ENCODE measurements at places on chromosomes 7 and 10.

GRCh38 chr7:6615723-6616555 lies 529 bp downstream of the ZNF853 start:
- no peak for DNase-seq

GRCh38 chr7:13411636-13412035 lies 577.8 kb downstream of the ETV1 start:
- DNase-seq = no peak

DNA sequence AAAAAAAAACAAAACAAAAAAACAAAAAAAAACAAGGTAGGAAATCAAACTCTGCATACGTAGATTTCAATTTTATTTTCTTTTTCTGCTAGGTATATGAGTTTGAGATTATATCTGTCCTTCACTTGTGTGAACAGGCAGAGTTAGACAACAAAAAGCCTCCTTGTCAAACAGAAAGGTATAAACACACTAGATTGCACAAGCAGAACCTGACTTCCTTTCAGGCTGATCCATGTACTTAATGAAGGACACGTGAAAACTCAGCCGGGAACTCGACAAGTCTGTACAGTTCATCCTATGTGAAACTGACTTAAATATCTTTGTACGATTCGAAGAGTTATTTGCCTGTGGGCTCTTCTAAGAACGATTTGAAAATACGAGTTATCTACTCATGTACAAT lies 254.1 kb downstream of the ARL4A start:
- no peak for DNase-seq

- DNase-seq = no peak
These were observed 2.0 kb downstream of the YWHAG start for GRCh38 chr7:76356823-76357222.

- DNase-seq = no peak
These were observed 8.7 kb downstream of the TAF3 start for GRCh38 chr10:7826971-7827370.

DNA sequence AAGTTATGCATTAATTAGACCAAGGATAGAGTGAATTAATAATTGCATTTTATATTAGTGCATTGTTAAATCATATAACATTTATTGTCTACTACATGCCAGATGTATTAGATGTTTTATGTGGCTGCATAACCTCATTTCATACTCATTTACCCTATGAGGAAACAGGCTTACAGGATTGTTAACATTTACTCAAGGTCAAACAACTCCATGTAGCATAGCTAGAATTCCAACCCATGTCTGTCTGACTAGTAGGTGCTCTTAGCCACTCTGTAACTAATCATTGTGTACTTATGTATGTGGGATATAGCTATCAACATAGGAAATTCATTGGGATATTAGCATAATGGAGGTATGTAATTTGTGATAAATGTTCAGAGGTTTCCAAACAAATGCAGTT lies 46.3 kb downstream of the PHYHIPL start:
- DNase-seq = no peak

DNA sequence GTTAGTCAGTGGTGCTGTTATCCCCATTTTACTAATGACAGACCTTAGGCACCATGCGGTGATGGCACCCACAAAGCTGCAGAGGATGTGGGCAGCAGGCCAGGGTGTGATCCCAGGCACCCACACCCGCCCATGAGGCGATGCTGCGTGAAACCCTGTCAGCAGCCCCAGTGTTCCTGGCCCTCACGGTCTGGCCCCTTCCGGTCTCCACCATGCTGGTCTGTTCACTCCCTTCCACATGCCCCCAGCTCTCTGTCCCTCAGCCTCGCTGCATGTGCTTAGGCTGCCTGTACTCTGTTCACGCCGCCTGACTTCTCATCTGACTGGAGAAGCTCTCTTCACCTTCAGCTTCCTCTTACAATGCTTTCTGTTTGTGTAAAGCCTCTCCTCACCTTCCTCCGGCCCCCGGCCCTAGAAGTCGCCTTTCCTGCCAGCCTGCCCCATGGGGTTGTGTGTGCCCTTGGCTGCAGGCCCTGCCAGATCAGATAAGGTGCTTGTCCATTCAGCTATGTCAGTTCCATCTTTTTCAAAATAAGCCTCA lies 17.6 kb upstream of the ORAI2 start:
- peak; percentile 77 for DNase-seq

DNA sequence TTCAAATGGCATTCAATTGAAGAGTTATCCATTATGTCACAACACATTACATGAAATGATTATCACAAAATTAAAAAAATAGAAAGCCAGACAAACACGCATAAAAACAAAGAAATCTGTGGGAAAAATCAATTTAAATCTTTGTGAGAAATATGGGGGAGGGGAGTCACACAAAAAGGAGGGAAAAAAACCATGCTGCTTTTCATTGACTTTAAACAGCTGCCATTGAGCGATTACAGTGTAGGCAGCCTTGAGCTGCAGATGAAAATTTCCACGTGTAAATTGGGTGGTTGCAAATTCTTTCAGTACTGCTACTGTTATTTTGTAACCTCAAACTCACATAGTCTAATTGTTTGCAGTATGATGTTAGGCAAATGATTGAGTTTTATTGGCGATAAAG lies 889.9 kb upstream of the PHF14 start:
- DNase-seq = no peak

GRCh38 chr10:2920168-2920567 lies 147.2 kb upstream of the PFKP start:
- no peak for DNase-seq

DNA sequence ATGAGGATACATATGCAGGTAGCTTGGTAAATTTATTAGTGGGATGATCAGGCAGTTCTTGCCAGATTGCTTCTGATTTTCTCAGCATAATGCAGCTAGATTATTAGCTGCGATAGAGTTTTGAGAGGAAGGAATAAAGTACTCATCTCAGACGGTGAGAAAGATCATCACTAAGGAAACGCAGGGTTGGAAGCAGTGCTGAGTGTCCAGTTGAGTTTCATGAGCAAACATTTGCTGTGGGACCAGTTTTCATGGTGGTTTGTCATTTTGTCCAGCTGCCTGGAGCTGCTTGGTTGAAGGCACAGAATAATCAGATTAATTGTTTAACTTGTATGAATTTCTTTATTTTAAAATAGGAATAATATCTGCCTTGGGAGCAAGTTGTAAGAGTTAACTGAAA lies 33.1 kb downstream of the RAB18 start:
- no peak for DNase-seq

DNA sequence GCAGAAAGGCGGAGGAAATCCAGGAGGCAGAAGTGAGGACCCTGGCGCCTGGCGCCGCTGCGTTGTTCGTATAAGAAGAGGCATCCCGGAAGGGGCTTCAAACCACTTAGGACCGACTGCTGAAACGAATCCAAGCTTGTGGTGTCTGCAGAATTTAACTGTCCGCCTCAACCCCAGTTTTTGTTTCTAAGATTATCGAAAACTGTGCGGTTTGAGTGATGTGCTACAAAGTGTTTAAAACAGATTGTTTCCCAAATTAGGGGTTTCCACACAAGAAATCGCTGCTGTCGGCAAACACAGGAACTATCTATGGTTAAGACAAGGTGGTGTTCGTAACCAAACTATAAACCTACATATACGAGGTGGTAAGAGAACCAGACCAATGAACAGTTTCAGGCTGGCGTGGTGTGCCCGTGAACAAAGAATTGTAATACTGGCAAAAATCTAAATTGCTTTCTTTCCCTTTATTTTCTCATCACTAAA lies 835 bp upstream of the DGKI start:
- no peak for DNase-seq

DNA sequence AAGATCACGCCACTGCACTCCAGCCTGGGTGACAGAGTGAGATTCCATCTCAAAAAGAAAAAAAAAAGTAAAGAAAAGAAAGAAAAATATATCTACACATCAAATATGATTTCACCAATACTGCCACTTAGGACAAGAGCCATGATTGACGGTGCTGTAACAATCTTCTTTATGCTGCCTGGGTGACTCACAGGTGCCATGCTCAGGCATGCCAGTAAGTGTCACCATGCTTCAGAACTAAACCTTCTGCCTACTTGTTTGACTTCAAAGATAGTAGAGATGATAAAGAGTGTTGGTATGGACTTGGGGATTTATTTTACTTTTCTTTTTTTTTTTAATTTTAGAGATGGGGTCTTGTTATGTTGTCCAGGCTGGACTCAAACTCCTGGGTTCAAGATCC lies 33.6 kb upstream of the DNMBP start:
- DNase-seq = no peak

DNA sequence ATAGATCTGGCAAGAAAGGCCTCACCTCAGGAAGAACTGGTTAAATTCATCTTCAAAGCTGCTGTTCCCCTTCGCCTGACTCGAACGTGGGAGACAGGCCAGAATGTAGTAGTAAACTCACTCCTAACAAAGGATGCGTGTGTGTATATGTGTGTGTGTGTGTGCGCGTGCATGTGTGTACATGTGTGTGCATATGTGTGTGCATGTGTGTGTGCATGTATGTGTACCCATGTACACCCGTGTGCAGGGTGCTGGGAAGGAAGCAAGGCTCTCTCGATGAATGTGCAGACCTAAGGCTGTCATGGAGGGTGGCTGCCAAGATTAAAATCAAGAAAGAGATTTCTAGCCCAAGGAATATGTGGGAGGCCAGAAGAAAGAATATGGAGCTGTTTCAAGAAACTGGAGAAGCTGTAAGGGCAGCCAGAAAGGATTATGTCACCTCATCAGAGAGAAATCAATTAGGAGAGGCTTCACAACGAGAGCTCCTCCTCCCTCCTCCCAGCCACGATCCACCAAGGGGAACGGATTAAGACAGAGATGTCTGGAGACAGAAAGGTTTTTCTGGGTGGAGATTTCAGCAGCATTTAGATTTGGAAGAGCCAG lies 34.0 kb upstream of the LBX1 start:
- DNase-seq = no peak

GRCh38 chr10:58853668-58854067 lies 322.8 kb upstream of the PHYHIPL start:
- DNase-seq = no peak

DNA sequence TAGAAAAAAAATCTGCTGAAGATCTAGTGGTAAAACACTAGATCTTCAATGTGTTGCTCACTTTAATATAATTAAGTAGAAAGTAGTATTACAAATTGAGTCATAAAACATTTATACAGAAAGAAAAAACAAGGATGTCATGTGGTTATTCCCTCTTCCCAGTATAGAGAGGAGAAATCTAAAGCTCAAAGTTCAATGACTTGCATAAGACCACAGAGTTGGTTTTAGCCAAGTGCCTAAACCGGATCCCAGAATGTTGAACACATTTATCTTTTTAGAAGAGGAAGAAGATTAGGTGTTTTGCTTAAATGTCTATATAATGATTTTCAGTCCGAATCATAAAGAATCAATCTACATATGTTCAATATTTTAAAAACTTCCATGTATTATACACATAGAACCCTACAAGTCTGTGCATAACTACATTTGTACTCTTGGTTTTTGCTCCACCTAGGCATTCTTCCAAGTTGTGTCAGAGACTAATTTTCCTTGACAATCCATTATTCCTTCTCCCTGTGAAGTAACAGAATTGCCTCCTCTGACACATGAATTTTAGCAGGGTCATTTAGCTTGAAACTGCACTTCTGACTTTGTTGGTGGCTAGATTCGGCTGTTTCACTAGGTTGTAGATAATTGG lies 389.2 kb downstream of the MAGI2 start:
- DNase-seq = no peak

DNA sequence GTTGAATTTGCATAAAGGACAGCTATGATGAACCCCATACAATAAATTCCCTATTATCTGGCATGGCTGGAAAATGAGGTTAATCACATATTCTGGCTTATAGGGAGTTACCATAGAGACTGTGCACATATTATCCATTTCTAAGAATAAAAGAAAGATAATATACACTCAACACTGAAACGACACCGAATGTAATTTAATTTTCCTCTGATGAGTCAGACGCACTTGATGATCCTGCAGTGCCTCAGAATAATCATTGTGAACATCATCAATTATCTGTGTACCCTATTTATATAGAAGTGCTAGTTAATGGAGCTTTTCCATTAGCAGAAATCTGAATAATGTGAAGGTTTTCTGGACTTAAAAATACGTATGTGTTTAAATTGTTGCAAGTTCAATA lies 60.2 kb downstream of the SGCE start:
- no peak for DNase-seq

- peak; percentile 46 for DNase-seq
These were observed 2.1 kb downstream of the SP8 start for GRCh38 chr7:20784388-20785156.

DNA sequence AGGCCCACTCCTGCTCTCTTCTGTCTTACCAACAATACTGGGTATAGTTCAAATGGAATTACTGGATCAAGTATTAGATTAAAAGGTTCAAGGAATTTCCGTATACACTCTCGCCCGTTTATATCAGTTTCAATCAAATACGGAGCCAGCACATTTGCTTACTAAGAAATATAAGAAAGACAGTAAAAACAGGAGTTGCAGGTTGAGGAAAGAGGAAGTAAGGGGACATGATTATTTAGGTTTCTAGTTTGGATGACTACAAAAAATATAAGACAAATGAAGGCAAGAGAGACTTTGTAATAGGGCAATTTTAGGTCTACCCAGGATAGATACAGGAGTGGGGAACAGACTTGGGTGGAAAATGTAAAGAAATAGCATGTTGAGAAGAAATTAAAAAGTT lies 109.9 kb upstream of the ABI1 start:
- DNase-seq = no peak

DNA sequence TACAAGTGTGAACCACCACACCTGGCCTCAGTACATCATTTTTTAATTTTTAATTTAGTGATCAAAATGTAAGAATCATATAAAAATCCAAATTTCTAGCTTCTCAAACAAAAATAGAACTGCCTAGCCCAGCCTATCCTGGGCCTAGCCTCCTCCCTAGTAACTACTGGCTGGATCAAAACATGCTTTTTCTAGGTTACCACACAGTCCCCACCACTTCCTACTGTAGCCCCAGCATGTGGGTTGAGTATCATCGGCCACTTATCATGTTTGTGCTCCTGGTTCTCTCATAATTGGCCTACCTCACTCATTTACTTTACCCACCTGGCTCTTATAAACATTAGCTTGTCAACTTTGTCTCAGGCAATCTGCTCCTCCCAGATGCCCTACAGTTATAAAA lies 52.9 kb downstream of the DNAJC12 start:
- DNase-seq = no peak

GRCh38 chr7:74280985-74281384 lies 8.2 kb upstream of the CLIP2 start:
- DNase-seq = no peak

DNA sequence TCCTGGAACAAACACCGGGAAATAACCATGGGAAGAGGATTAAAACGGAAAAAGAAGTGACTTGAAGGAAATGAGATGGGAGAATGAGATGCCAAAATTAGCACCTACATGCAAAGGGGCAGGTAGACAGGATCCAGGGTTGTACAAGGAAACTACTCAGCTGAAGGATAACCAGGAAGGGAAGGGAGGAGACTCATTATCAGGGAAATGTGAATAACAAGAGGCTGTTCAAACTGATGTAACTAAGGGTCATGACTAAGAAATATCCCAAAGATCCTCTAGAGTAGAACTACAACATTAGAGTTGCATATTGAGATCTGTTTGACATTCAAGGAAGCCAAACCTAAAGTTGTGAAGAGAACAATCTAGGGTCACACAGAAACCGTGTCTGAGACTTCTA lies 166.2 kb upstream of the SP8 start:
- no peak for DNase-seq

GRCh38 chr7:2445047-2445446 lies 31.2 kb downstream of the GRIFIN start:
- DNase-seq = no peak

Measured in B cell (primary cell).